Right ventricle myocardium superior (tissue), 1 donor: ENCODE measurements at places on chromosomes 5 and 9.

- DNase-seq, result peak; percentile 73
These were observed 868 bp downstream of the ZBTB43 start for GRCh38 chr9:126805554-126806262.

DNA sequence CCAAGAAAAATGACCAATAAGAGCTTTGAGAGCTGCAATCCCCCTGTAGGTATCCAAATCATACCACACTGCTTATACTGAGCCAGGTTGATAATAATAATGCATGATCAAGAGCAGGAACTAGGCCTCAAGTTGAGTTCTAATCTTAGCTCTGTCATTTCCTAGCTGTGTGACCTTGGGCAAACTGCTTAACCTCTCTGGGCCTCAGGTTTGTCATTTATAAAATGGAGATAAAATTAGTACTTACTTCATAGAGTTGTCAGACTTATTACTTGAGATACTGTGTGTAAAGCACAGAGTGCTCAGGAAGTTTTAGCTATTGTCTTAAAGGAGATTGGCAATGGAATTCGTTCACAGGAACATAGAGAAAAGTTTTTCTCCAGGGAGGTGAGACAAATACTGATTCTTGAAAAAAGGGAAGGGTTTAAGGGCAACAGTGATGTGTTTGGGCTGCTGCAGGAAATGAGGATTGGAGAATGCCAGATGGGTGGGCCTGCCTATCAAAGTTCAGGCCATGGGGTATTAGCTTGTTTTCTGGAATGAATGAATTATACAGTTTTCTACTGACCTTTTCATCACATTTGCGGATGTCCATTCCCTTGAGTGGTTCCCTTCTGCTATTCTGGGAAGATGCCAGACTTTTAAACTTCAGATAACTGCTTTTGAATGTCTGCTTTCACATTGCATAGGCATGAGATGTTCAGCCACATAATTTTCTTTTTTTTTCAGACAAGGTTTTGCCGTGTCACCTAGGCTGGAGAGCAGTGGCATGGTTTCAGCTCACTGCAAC, 10.2 kb upstream of the ATP6V0E1 start:
- no peak for DNase-seq

DNA sequence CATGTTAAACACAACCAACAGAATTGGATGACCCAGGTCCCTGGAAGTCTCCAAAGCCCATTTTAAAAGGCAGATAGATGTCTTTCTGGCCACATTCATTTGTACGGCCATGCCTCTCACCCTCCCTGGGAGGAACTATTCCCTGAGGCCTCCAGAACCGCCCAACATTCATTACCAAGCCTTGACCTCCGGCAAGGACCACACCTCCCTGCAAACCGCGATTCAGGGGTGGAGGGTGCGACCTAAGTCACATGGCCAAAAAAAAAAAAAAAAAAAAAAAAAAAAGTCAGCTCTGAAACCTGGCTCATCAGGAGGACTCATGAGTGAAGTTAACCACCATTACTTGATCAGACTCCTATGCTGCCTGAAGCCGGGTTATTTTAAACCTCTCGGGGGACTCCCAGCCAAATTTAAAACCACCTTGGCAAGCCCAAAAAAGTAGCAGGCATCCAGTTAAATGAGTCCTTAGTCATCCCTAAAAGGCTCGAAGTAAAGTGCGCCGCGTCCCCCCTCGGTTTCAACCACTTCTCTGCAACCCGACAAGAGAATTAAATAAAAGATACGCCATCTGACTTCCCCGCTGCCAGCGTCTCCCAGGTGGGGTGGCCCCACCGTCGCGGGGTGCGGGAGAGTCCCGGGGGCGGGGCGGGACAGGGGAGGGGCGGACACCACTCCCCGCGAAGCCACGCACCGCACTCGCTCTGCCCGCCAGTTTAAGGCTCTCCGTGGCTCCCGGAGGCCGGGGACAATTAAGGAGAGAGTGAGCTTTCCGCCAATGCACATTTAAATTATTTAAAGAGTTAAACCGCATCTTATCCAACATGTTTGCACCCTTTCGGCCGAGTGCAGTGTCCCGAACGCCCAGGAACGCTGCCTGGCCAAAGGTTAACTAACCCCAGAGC, 2.3 kb downstream of the KLF9 start:
- DNase-seq, result peak; percentile 86

DNA sequence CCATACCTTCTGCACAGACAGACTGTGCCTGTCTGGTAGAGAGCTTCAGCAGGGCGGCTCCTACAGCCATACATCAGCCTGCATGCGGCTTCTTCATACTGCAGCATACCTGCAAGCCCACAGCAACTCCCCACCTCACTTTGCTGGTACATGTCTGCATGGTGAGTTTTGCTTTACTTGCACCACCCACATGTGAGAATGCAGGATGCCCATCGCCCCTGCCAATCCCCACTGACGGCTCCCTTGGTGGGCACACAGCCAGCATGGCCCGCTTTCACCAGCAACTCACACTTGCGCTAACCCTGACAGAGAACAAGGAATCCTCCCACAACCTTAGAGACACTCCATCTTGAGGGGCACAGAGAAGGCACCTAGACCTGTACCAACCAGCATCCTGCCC, 114.9 kb downstream of the DTWD2 start:
- no peak for DNase-seq

DNA sequence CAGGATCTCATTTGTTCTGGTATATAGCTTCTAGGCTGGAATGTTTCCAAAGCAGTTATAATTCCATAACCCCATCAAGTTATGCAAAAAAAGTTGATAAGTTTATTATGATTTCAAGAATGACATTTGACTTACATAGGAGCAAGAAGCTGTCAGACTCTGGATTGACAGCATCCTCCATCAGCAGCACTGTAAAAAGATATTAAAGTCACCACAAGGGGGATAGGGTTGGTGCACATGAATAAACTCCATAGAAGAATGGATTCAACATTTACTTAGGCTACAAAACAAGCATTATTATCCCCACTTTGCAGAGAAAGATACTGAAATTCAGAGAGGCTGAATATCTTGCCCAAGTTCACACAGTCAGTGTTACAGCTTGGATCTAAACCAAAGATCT, 208.9 kb upstream of the SLC30A5 start:
- DNase-seq, result no peak

DNA sequence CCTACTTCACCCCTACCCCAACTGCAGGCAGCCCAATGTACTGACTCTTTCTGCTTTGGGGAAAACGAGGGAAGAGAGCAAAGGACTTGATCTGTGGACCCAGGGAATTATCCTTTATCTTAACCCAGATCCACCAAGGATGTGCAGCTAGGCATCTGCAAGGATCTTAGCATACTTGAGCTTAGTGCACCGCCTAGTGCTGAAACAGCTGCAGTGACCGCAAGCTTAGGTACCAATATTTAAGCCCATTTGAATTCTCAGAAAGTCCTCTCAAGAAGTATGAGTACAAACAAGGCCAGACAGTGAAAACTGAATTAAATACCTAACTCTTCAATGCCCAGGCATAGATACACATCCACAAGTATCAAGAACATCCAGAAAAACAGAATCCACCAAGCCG, 576.7 kb upstream of the ADAMTS16 start:
- DNase-seq, result no peak

- no peak for DNase-seq
These were observed 454.6 kb downstream of the RAB3C start for GRCh38 chr5:59037453-59037852.

DNA sequence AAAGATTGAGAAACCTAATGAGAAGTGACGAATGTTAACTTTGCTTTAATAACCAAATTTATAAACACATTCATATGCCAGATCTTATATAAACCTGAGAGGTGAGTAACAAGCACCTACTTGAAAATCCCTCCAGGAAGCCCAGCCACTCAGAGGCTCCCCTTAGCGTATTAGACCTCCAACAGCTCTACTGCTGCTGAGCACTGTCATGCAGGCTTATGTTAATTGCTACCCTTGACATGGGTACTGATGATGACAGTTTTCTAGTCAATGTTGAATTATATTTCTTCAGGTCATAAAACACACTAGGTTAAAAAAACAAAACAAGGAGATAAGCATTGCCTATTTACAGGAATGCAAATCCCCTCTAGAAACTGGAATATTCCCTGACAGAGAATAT, 161.2 kb downstream of the MPDZ start:
- DNase-seq, result no peak

DNA sequence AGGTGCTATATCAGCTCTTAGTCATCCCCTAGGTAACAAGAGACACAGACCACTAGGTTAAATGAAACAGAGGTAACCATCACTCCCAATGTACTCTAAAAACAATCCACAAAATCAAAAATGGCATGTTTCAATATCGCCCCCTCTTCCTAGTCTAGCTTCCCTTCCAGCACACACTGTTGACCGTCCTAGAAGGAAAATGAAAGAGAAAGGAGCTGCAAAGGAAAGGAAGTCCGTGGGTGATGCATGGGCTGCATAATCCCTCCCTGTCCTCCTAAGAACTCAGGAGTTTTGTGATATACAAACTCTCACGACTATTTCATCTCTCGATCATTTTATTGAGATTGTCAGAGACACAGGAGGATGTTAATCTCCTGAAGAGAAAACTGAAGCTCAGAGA, 101.6 kb downstream of the RFK start:
- no peak for DNase-seq

DNA sequence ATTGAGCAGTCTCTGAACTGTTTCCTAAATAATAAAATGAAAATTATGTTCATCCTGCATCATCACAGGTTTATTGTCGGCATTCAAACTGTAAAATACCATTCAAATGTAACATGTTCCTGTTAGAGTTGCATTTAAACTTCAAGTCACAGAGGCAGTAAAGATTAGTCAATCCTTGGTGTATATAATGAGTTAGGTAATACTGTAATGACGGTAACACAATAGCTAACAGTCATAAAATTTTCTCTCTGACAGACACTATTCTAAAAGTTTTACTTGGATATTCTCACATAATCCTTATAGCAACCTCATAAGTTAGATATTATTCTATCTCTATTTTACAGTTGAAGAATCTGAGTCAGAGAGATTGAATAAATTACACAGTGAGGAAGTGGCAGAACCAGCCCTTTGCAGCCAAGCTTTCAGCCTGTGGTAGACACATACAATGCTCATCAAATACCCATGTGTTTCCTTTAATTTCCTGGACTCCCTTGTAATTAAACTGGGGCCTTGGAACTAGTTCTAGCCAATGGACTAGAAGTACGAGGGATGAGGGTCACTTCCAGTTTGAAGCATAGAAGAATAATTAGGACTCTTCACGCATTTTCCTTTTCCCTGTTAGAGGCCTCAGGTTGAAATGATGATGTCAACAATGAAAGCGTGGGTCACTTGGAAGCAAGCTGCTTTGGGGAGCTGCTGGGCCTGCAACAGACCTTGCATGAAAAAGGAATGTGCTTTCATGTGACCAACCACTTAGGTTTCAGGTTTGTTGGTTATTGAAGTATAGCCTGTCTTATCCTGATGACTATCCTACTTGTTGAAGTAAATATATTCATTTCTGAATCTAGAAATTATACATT, 12.3 kb upstream of the CAST start:
- no peak for DNase-seq

GRCh38 chr5:148653836-148654781, at the start of gene HTR4:
Gene HTR4, minus strand, starts transcription at chr5:148654527. Its CDS starts 17,513 bp downstream, at chr5:148637014.
- no peak for DNase-seq

DNA sequence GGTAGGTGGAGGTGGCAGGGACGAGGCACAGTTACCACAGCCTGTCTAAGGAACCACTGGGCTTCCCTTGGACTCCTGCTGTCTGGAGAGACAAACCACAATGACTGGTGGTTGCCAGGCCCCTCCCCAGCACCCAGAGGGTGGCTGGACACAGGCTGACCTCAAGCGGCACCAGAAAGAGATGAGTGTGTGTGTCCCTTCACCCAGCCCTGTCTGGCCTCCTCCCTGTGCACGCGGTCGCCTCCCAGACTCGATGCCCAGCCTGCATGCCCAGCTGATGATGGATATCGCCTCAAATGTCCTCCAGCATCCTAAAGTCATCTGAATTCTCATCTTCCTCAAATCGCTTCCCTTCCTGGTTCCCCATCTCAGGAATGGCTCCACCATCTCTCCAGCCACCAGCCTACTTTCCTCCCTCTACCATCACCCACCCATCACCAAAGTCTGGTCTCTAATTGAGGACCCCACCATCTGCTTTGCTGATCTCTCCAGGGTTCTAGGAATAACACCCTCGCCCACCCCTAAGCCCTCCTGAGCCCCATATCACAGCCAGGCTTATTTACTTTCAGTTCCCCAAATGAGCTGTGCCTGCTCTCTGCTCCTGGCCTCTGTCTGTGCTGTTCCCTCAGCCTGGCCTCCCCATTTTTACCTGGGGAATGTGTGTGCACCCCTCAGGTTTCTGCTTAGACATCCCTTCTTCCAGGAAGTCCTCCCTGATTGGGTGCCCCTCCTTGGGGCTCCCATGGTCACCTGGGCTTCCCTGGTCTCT, 52.5 kb upstream of the GGTA1 start:
- no peak for DNase-seq

DNA sequence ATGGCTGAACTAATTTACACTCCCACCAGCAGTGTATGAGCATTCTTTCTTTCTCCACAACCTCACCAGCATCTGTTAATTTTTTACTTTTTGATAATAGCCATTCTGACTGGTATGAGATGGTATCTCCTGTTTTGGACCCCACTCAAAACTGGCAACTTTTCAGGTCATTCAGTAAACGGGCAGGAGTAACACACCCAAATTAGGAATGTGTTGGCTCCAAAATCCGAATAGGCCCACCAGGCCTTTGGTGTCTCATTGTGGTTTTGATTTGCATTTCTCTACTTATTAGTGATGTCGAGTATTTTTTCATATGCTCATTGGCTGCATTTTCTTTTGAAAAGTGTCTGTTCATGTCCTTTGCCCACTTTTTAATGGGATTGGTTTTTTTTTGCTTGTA, 517.1 kb downstream of the TMEM232 start:
- no peak for DNase-seq

- DNase-seq, result no peak
These were observed 86.7 kb downstream of the PRKACG start for GRCh38 chr9:68927165-68927564.

DNA sequence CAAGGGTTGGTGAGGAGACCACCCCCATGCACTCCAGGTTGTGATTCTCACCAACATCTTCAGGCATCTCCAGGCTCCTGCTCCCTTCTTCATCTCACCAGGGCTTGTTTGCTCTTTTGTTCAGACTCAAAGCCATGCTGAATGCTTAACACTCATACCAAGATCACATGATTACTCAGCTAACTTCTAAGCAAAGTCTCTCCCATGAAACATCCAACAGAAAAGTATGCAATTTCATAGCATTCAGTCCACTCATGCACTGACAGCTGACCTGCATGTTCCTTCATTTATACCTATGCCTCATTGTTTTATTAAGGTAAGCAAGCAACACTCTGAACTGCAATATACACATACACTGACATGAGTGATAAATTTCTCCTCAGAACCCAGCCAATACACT, 69.0 kb downstream of the SHC3 start:
- no peak for DNase-seq
